ENCODE measurements at places on chromosomes 7 and 10. TPM values are rescaled to one million over a fixed set of nuclear protein-coding genes. Genes with fewer than 3 reads are reported as not detected.
A peak's percentile ranks its signal among the peaks of the same experiment; 100 is the strongest.

DNA sequence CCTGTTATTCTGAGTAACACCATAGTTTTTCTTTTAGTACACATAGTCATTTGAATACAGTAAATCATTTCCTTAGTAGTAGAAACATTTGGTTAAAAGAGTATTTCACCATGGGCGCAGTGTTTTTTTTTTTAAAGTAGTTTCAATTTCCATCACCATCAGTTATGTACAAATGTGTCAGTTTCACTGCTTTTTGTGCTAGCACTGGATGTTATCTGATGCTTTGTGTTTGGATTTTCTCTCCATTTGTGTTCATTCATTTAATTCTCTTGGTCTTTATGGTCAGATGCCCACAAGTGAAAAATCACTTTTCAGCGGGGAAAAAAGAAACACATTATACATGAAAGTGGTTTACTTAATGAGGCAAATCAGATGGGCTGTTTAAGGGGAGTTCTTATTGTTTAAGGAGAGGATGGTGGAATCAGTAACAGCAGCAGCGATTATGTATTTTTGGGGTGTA lies 16.0 kb upstream of the HK1 start:
- peak; percentile 52 for DNase-seq

DNA sequence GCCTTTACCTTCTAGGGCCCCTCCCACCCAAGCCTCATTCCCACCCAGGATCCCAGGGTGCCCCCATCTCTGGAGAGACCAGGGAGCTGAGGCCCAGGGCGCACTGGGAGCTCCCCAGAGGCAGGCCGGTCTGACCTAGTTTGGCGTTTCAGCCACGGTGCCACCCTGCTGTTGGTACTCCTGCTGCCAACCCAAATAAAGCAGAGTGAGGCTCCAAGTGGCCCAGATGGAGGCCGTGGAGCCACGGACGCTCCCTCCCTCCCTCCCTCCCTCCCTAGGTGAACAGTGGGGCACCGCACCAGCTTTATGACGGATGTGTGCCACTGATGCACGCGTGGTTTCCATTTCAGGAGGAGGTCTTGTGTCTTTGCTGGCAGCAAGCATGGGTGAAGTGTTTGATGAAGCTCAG lies 1.8 kb downstream of the INPP5A start:
- DNase-seq: peak; percentile 18

CC2D2B gene
- 0.86 TPM for total RNA-seq

DNA sequence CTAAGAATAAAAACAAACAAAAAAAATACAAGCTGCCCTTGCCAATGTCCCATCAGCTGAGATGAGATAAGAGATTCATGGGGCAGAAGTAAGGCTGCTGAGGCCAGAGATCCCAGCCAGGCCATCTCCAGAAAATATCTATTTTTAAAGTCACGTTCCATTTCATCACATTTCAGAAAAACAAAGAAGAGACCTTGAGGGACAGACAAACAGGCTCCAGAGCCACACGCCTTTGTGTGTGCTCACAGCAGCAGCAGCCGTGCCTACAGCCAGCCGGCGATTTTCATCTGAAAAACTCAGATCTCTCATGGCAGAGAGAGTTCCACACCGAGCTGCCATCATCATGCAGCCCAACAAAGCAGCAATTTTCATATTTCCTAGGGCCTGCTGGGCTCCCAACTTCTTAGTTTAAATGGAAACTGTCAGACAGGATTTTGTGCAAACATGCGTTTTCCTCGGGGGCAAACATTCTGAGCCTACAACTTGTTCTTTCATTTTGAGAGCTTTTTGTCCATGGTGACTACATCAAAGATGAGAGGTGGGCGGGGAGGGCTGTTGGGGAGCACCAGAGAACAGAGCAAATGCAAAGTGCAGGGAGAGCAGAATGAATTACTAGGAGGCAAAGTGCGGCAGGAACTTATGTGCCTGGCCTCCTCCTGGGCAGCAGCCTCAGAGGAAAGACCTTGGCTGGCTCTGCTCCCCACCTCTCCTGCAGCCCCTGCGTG lies 38.8 kb downstream of the DLG5 start:
- no peak for DNase-seq

DNA sequence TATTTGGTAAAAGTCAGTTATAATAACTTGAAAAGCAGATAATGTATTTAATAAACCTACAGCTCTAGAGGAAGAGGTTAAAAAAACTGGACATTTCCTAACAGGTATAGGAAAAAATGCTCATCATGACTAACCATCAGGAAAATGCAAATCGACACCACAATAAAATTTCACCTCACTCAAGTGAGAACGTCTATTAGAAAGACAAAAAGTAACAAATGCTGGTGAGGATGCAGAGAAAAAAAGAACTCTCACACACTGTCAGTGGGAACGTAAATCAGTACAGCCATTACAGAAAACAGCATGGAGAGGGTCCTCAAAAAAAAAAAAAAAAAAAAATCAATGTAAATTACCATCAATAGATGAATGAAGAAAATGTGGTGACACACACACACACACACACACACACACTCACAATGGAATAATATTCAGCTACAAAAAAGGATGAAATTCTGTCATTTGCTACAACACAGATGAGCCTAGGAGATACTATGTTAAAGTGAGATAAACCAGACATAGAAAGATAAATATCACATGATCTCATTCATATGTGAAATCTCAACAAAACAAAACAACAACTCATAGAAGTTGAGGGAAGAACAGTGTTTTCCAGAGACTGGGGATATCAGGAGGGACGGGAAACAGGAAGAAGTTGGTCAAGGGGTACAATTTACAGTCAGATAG lies 20.1 kb downstream of the EPC1 start:
- peak; percentile 27 for DNase-seq

- no peak for DNase-seq
Measured at GRCh38 chr7:133575726-133576440, 323.0 kb downstream of the EXOC4 start.

DNA sequence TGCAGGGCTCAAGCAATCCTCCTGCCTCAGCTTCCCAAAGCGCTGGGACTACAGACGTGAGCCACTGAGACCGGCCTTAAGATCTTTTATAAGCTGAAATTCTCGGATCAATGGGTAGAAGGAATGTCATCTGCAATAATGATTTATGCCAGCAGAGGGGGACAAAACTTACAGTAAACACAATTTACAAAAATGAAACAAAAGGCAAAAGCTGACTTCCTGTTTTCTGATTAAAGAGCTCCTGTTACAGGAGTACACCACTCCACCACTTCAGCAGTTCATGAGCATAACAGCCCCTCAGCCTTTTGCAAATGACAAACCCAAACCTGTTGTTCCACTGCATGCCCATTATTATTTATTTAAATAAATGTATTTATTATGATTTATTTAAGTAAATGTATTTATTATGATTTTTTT lies 88.5 kb upstream of the ATP6V0A4 start:
- peak; percentile 78 for DNase-seq

DNA sequence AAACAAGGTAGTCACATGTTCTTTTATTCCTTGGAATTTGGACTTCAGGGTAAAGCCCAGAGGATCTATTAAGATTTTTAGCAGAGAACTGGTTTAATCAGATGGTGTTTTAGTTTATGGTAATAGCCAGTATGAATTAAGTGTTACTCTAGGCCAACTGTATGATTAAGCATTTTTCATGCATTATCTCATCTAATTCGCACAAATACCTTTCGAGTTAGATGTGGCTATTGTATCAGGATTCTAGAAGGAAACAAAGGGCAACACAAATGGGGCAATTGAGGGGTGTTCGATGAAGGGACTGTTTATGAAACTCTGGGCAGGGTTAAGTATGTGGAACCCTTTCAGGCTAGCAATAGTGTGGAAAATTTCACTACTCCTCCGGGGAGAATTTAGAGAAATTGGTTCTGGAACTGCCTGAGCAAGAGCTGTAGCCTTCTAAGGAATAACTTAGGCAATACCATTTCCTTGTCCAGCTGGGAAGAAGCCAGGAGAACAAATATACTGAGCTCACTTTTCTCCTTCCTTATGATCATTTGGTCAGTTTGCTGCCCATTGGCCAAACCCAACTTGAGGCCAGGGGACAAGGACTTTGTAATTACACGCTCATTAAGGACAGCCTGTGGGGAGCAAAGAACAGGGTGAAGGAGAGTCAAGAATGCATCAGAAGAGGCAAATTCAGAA lies 319.0 kb upstream of the FZD1 start:
- peak; percentile 20 for DNase-seq

GRCh38 chr10:17064435-17064834 lies 65.2 kb downstream of the CUBN start:
- DNase-seq: peak; percentile 18

GRCh38 chr10:102923601-102924000 lies 5.5 kb downstream of the CNNM2 start:
- peak; percentile 18 for DNase-seq

- DNase-seq: peak; percentile 55
Measured at GRCh38 chr7:29285444-29285793, 90.8 kb downstream of the CHN2 start.

GRCh38 chr10:3239066-3239919 lies 66.7 kb upstream of the PITRM1 start:
- DNase-seq: peak; percentile 76

GRCh38 chr7:36496576-36496975 lies 106.9 kb downstream of the ANLN start:
- DNase-seq: no peak

AGBL3 gene
- 1.3 TPM for total RNA-seq

PAOX gene
- total RNA-seq: 6.4 TPM

LDB3 gene
- total RNA-seq: under 0.01 TPM

SYPL1 gene
- 55.3 TPM for total RNA-seq

DNA sequence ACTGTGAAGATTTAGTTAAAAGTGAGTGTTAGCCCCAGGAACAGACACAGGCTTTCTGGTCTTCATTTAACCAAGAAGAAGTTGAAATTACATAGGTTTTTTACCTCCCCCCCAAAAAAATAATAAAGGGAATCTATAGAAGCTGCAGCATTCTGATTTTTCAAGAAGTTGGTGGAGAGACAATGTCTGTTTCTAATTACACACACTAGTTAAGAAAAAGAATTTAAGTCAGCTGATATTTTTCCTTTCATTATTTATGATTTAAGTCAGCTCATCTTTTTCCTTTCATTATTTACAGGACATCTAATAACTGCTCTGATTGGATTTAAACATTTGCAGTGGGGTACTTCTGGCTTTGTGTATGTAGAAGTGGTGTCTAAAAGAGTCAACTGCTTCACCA lies 201.4 kb upstream of the NRP1 start:
- DNase-seq: no peak

DNA sequence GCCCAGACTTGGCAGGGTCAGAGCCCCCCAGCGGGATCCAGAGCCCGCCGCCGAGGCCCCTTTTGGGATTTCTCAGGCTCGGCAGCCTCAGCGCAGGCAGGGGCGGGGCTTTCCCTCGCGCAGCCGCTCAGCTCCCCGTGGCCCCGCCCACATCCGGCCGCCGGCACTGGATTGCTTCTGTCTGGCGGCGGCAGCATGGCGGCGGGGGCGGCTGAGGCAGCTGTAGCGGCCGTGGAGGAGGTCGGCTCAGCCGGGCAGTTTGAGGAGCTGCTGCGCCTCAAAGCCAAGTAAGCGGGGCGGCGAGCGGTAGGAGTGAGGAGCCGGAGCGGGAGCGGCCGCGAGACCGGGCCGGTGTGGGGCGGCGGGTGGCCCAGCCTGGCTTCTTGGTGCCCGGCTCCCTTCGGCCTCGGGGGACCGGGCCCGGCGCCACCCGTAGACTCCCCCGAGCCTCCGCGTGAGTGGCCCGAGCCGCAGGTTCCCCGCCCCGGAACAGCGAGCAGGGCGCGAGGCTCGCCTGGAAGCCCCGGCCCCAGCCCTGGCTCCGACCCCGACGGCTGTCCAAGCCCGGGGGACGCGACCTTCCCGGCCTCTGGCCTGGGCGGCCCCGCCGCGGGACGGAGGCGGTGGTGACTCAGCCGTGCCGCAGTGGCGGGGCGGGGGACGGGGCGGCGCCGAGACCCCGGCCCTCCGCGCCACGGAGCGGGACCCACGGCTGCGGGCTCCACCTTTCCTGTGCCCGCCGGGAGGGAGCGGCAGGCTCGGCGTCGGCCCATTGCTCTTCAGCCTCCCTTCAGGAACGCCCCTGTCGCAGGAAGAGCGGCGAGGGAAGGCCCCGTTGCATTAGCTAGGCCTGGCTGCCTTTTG lies at the start of gene GLRX3:
Gene GLRX3 (plus strand): TSS at position 166 of the 864 bp plus-strand sequence. CDS start 30 bp downstream, at position 196.
- peak; percentile 83 for DNase-seq

DNA sequence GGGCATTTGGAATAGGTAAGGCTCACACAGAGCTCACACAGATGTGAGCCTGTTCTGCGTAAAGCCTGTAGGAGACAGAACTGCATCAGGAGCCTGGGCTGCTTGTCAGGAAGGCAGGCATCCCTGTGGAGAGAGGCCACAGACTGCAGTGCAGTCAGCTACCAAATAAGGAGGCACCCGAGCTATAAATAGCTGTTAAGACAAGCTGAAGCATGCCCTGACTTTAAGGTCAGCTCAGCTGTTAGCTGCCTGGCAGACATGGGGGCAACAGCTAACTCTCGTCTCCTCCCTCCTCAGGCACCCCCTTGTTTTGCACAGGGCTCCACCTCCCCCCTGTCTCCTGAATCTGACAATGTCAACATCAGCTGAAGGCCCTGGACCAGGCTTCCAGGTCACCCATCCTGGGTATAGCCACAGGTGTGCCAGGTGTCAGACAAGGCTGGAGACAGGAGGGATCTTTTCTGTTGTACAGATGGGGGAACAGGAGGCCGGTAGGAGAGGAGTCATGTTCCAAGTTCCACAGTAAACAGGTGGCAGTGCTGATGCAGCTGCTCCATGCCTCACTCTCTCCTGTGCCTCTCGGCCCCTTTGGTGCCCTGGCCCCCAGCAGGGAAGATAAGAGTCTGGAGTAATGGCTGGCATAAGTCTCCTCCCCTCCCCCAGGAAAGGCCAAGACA lies 27.6 kb upstream of the MKRN1 start:
- peak; percentile 55 for DNase-seq

DNA sequence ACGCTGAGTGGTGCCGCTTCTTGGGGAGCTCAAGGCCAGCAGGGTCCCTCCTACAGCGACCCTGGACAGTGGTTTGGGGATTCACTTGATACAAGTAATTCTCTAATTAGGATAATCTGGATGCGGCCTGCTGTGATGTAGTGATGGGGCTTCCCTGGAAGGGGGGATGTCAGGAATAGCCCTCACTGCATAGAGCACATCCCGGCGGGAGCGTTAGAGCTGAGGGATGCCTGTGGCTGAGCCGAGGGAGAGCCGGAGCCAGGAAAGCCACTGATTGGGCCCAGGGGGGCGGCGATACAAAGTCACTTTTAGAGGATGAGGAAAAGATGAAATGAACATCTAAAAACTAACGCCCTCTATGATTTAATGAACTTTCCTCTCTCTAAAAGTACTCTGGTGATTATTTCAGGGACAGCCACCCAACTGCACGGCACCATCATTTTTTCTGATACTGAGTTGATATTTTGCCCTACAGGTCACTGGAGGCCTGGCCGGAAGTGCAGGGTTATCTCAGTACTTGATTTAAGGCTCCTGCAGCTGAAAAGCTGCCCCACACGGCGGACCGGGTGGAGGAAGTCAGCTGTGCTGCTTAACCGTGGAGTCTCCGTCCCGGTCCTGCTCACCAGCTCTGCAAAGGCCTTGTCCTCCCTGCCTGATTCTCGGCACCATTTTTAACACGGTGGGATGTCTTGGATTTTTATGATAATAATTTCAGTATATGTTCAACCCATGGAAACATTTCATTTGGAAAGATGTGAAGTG lies 518.8 kb downstream of the DNAJB6 start:
- DNase-seq: no peak

GRCh38 chr7:4775848-4776623 lies 613 bp downstream of the AP5Z1 start:
- peak; percentile 68 for DNase-seq
